ENCODE measurements at places on chromosomes 4 and X.
A peak's percentile ranks its signal among the peaks of the same experiment; 100 is the strongest.

DNA sequence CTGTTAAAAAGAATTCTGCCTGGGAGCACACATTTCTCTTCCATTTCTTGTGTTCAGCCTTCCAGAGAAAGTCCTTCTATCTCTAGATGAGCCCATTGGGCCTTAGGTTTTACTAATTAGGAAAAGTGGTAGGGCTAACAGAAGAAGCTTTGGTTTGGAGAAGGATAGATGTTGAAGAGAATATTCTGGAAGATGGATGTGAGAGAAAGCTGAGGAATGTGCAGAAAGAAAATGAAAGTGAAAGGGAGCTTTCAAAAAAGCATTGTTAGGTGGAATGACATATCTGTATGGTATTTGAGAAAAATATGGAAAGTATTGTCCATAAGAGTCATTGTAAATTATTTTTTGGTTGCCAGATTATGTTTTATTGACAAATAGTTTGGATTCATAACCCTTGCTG is 474.8 kb upstream of the SLIT2 start:
- DNase-seq: no peak

GRCh38 chr4:66490729-66491128 is 820.4 kb upstream of the EPHA5 start:
- no peak for DNase-seq

DNA sequence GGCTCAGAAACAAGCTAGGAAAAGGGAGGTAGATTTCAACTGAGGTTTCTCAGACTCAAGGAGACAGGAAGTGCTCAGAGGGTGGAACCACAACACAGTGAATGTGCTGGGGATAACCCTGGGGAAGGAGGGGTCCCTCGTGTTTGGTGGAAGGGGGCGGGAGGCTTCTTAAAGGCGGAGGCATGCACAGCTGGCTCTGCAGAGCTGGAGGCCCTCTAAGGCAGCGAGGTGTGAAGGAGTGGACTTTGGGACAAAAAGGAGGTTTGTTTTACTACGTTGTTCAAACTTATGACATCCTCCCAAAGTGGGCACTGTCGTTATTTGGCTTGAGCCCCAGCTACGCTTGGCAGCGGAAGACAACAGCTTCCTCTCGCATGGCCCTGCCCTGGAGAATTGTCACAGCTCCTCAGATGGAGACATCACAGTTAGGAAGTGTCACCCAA is 21.7 kb upstream of the MTM1 start:
- peak; percentile 73 for DNase-seq

DNA sequence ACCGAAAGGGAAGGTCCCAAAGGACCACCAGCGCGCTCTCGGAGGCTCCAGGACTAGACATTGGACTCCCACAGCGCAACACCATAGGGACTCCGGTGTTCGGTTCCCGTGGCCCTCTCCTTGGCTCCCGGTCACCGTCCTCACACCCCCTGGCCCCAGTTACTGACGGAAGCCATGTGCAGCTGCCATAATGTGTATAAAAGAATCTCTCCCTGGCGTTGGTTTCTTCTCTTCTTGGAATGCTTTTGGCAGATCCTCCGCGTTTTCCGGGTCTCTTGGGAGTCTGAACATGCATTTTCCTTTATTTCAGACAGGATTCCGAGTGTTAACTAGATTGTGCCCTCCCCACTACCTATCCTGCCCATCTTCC is 69.8 kb downstream of the FBXO8 start:
- no peak for DNase-seq

GRCh38 chr4:70993181-70994068 is at the start of gene DCK:
TSS of gene DCK (plus strand) at chr4:70993649. CDS start at chr4:70993836, 187 bp downstream.
- DNase-seq: peak; percentile 98

- DNase-seq: peak; percentile 78
Measured at GRCh38 chr4:51906167-51906958, 63.4 kb downstream of the DCUN1D4 start.

GRCh38 chrX:47595716-47596251 is 13.5 kb downstream of the TIMP1 start:
- no peak for DNase-seq

DNA sequence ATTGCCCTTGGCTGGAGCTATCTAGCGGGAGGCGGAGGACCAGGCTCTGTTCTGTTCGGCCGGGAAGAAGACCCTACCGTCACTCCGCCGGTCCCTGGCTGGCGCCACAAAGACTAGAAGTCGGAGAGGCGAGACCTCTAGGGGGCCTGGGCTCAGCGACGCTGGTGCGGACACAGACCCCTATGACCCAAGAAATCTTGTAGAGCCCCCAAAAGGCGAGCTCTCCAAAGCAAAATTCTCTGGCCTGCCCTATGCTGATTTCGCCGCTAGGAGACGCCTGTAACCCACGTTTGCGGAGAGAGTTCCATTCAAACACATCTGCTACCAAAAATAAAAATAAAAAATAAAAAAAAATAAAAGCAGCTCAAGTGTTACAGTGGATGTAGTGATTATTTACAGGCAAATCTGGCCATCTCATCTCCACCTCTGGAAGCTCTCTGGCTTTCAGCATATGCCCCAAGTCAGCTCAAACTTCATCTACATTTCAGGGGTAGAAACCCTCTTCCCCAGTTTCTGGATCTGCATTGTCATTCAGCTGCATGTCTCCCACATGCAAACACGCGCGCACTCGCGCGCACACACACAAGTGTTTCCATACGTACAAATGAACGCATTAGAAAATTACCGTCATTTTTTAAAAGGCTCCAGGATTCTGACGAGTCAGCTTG is 2.4 kb upstream of the PCDH10 start:
- peak; percentile 61 for DNase-seq

DNA sequence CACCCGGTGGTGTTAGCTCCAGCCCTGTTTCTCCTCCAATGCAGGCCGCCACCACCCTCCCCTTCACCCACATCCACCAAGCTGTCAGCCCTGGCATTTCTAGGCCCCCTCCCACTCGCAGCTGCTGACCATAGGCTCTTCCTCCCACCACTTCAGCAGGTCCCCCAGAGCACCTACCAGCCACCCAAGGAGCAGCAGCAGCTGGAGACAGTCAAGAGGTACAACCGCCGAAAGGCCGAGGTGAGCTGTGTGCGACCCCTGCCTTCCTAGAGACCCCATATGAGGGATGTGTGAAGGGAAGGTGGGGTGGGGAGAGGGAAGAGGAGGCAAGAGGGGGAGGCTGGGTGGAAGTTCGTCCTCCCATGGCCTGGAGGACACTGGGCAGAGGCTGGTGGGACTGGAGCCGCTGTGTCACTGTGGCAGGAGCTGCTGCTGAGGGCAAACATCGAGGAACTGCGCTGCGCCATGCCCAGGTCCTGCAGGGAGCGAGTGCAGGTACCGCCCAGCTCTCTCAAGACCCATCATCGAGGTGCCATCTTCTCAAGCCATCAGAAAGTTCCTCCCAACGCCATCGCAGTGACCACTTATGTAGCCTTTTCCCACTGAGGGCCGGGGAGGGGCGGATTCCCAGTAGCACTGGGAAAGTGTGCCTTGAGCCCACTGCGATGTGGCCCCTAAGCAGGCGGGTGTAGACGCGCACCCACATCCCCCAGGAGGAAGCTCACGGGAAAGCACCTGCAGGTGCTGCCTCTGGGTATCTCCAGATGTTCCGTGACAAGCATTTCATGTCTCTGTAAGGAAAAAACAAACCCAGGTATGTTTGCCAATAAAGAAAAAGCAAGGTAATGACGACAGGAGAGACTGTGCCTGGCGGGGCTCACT is 19.2 kb upstream of the RNF4 start:
- DNase-seq: no peak

- no peak for DNase-seq
Measured at GRCh38 chrX:81876437-81876836, 674.5 kb downstream of the SH3BGRL start.

- DNase-seq: no peak
Measured at GRCh38 chrX:139304471-139304870, 226.1 kb upstream of the F9 start.

DNA sequence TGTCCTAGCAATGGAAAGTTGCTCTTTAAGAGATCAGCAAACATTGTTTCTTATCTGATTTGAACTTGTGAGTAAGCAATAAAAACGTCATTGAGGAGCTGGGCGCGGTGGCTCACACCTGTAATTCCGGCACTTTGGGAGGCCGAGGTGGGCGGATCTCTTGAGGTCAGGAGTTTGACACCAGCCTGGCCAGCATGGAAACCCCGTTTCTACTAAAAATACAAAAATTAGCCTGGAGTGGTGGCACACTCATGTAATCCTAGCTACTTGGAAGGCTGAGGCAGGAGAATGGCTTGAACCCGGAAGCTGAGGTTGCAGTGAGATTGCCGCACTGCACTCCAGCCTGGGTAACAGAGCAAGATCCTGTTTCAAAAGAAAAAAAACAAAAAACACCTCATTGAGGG is 11.2 kb upstream of the PLAC8 start:
- peak; percentile 53 for DNase-seq

- no peak for DNase-seq
Measured at GRCh38 chr4:159606835-159607234, 504.0 kb downstream of the RAPGEF2 start.

GRCh38 chr4:147182041-147182440 is 236.4 kb upstream of the TTC29 start:
- no peak for DNase-seq

DNA sequence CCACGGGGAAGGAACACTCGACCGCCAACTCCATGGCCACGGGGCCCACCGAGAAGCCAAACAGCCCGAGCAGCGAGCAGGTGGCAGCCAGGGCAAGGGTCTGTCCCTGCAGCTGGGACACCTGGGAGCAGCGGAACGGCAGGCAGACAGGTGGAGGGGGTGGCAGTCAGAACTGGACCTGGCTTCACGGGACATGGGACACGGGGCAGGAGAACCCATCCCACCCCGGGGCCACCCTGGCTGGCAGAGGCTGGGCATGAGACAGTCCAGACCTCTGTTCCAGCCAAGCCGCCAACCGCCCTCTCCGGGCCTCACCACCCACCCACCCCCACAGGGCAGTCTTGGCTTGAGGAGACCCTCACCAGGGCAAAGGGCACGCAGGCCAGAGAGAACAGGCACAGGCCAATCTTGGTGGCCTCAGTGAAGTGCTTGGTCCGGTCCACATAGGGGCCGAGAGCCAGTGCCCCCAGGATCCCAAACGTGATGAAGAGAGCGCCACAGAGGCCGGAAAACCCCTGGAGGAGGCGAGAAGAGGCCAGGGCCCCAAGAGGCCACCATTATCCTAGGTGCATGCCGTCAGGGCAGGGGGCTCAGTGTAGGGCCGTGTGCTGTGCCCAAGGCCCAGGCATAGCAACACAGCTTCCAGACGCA is 5.6 kb downstream of the SLC49A3 start:
- DNase-seq: no peak

GRCh38 chrX:121457096-121457495 is 409.7 kb downstream of the GLUD2 start:
- no peak for DNase-seq

- no peak for DNase-seq
Measured at GRCh38 chr4:87060957-87061356, 126.1 kb downstream of the AFF1 start.

- peak; percentile 78 for DNase-seq
Measured at GRCh38 chrX:100413229-100413628, 3.2 kb upstream of the PCDH19 start.

GRCh38 chr4:143337600-143338287 is 1.1 kb downstream of the GAB1 start:
- peak; percentile 85 for DNase-seq

DNA sequence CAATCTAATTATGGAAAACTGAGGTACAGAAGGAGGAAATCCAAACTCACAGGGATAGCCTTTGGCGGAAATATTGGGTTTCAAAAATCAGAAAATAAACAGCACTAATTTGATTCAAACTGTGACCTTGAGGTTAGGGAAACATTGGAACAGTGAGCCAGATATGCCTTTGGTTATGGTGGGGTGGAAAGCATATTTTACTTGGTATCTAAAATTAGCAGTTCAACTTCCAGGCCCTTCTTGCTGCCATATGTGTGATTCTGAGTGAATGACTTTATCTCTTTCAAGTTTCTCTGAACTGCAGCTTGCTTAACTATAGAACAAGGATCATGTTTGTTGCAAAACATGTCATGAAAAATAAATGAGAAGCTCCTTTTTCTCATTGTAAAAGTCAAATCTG is 240.9 kb upstream of the VEGFC start:
- no peak for DNase-seq

Data from hematopoietic multipotent progenitor cell treated with erythropoietin and hydrocortisone succinate and interleukin-3 and kit ligand, for 4 days (in vitro differentiated cells).